Esophagus squamous epithelium (tissue), 5 donors: ENCODE measurements at places on chromosomes 7 and 10.

GRCh38 chr10:117294735-117295134 is 53.8 kb downstream of the SLC18A2 start:
- DNase-seq: no peak

GRCh38 chr7:24786941-24787340 is 29.7 kb upstream of the GSDME start:
- DNase-seq: no peak

DNA sequence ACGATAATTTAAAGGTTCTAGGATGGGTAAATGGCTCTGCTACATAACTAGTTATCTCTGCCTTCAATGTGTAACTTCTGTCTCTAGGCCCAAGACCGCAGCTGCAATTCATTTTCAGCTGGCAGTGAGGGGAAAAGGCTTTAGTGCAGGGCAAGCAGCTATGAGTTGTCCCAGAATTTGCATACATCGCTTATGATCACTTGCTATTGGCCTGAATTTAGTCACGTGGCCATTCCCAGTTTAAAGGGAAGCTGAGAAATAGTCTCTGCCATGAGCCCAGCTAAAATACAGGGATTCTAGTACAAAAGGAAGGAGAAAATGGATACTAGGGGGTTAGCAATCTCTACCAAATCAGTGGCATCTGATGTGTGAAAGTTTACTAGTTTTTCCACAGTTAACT is 145.8 kb upstream of the IMMP2L start:
- DNase-seq: no peak

DNA sequence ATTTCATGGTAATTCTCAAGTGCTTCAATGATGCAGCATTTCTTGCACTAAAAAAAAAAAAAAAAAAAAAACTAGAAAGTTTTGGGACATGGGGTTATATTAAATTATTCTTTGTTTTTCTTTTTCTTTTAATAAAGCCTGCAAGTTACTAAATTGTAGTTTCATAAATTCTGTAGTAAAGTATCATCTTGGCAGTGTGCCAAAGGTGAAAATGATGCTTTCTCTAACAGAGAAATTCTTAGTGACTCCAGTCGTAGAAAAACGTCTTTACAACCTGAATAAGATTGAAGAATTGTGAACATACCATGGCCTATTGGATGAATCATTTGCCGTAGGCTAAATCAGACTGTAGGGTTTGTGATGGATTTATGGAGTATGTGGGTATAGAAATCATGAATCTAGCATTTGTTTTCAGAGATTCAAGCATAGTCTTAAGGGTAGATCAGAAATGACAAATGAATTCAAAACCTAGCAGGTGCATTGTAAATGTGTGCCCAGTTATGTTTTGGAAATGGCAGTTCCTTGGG is 27.1 kb downstream of the RBM17 start:
- no peak for DNase-seq

GRCh38 chr7:31044529-31044928 is 7.6 kb upstream of the ADCYAP1R1 start:
- DNase-seq: no peak

DNA sequence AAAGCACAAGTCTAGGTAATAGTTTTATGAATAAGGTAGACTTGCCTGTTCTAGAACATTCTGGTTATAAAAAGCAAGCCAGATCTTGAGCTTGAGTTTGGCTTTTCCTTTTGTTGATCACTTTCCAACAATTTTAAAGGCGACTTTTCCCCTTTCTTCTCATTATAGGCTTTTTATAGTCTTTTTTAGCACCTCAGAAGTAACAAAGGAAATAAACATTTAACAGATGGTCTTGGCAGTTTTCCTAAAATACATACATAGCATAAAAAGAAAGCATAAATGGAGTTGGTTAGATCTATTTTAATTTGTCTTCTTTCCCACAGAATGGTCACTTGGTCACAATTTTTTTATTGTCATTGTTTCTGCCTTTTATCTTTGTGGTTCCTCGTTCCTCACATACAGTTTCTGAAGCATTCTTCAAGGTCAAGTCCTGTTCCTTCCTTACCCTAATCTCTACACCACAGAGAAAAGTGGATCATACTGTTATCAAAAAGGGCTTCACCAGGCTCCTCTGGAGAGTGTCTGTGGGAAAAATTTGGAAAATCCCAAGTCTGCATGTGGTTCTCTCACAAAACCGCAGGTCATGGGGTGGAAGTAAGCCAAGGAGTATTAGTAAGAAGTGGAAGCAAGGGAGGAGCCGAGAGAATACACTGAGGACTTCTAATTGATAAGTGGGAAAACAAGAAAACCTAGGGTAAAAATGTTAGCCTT is 31.3 kb downstream of the THNSL1 start:
- no peak for DNase-seq

GRCh38 chr10:71831646-71832552 is 19.2 kb downstream of the PSAP start:
- no peak for DNase-seq

DNA sequence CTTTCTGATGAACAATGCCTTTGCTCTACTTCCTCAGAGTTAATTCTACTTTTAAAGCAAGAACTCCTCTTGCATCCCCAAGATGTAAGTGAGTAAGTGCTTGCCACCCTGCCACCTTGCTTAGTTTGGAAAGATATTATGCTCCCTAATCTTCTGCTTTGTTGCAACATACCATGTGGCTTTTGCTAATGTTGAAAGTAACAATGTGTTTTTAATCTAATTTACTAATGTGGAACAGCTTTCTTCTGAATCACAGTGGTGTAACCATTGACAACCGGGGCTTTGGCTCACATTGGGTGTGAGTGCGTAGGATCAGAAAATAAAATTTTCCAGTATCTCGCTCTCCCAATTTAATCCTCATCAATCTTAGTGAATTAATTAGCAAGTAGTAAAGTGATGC is 254.1 kb upstream of the PTER start:
- no peak for DNase-seq
